ENCODE measurements at places on chromosomes 2 and 18.

DNA sequence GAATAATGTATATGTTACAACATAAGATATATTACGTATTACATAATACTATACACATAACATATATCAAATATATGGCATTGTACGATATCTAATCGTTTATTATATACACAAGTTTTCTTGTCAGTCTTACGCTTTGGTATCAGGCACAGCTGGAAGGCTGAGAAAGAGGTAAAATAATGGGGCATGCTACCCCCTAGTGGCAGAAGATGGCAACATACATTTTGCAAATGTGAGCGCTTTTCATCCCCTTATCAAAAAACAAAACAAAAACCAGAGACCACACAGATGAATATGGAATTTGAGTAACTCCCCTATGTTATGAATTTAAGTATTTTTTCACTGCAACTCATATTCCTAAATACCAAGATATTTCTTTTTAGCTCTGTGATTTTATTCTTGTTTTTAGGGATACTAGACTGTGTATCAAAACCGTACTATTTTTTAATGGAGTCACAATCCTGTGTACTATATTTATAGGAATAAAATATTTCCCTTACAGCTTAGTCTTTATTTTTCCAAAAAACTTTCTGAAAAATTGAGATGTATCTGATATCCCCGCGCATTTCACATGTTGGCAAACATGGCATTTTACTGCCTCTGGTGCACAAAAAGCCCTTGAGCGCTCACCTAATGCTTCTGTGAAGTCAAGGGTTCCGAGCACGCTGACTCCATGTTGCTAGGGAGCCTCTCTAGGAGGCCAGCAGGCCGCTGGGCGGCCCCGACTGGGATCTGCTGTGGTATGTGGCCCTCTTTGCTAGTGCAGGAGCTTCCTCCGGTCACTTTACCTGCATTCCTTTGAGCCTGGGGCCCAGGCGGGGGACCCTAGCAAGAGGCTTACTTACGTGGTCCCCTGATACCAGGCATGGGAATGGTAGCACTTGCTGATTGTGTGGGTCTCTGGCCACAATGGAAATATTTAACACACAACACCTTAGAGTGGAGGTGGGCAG, 62.5 kb downstream of the SLC4A3 start:
- peak; percentile 68 for DNase-seq

DNA sequence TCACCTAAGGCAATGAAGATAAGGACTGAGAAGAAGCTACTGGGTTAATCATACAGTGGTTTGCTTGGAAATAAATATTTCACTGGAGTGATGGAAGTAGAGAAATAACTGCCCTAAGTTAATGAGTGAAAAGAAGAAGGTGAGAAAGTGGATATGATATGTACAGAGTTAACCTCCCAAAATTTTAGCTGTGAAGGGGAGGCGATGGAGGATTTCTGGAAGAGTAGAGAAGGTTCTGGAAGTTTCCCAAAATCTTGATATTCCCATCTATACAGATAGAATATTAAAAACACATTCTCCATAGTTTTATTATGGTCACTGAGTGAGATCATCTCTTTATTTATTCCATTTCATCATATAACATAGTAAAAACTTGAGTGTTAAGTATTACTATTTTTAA, 296.6 kb upstream of the RGPD4 start:
- no peak for DNase-seq

DNA sequence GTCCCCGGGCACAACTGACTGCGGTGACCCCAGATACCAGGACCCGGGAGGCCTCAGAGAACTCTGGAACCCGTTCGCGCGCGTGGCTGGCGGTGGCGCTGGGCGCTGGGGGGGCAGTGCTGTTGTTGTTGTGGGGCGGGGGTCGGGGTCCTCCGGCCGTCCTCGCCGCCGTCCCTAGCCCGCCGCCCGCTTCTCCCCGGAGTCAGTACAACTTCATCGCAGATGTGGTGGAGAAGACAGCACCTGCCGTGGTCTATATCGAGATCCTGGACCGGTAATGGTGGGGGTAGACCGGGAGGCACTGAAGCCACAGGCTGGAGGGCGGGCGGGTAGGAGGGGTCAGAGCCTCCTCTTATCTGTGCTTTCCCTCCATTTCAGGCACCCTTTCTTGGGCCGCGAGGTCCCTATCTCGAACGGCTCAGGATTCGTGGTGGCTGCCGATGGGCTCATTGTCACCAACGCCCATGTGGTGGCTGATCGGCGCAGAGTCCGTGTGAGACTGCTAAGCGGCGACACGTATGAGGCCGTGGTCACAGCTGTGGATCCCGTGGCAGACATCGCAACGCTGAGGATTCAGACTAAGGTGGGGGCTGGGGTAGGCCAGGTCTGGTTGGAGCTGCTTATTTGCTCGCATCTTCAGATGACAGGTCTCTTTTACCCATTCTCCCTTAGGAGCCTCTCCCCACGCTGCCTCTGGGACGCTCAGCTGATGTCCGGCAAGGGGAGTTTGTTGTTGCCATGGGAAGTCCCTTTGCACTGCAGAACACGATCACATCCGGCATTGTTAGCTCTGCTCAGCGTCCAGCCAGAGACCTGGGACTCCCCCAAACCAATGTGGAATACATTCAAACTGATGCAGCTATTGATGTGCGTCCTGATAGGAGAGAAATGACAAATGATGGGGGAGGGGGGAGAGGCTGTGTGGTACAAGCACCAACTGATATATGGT, 780 bp downstream of the HTRA2 start:
- no peak for DNase-seq

GRCh38 chr2:3244486-3244885, 133.1 kb downstream of the EIPR1 start:
- no peak for DNase-seq

DNA sequence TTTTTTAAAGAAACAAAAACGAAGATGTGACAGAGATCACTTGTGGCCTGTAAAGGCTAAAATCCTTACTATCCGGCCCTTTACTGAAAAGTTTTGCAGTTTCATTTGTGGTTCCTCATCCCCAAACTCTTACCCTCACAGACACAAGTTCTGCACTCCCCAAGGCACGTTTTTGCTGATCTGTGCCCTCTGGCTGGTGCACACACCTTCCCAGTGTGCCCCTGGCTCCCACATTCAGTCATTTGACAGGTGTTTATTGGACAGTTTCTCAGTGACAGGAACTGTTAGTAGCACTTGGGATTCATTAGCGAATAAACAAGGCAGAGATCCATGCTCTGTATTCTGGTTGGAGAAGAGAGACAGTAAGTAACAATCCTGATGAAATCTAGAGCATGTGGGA, 22.8 kb downstream of the ZAP70 start:
- DNase-seq, result no peak

GRCh38 chr2:24919506-24920097, 435 bp downstream of the ADCY3 start:
- no peak for DNase-seq

GRCh38 chr18:5542515-5543035, 1.2 kb downstream of the EPB41L3 start:
- DNase-seq, result peak; percentile 63

GRCh38 chr2:31811482-31811881, 199.3 kb downstream of the MEMO1 start:
- DNase-seq, result no peak

DNA sequence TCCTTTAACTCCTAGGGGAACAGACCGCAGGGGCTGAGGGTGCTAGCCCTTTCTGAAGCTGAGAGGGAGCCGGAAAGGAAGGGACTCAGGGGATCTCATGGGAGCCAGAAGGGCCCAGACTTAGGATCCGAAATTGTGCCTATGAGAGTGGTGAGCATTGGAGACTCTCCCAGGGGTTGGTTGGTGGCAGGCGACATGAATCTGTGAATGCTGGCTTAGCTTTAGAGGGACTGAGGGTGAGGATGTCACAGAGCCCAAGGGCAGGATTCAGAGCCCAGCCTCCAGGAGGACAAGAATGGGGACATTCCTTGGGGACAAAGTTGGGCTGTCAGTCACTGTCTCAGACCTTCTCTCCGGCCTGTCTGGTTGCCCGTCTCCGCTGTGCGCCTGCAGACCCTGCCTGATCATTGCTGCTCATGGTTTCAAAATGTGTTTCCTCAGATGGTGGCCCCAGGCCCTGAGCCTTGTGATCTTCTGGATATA, 17.5 kb downstream of the GNLY start:
- DNase-seq, result no peak

DNA sequence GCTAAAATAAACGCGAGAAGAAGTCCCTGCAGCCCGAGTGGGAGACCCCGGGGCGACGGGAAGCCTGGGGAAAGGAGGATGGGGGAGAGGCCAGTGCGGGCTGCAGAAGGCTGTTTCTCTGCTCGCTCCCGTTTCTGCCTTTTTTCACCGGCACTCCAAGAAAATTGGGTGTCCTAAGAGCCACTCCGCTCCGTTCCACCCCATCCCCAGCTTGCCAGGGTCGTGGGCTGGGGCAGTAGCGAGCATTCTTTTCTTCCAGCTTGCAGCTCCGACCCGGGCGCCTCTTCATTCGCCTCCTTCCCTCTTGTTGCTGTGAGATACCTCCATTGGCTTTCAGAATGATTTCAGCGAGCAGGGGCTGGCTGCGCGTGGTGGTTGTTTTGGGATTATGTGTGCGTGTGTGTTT, 1.1 kb downstream of the HOXD3 start:
- peak; percentile 54 for DNase-seq

GRCh38 chr2:149050188-149050587, 11.7 kb downstream of the LYPD6B start:
- peak; percentile 77 for DNase-seq

DNA sequence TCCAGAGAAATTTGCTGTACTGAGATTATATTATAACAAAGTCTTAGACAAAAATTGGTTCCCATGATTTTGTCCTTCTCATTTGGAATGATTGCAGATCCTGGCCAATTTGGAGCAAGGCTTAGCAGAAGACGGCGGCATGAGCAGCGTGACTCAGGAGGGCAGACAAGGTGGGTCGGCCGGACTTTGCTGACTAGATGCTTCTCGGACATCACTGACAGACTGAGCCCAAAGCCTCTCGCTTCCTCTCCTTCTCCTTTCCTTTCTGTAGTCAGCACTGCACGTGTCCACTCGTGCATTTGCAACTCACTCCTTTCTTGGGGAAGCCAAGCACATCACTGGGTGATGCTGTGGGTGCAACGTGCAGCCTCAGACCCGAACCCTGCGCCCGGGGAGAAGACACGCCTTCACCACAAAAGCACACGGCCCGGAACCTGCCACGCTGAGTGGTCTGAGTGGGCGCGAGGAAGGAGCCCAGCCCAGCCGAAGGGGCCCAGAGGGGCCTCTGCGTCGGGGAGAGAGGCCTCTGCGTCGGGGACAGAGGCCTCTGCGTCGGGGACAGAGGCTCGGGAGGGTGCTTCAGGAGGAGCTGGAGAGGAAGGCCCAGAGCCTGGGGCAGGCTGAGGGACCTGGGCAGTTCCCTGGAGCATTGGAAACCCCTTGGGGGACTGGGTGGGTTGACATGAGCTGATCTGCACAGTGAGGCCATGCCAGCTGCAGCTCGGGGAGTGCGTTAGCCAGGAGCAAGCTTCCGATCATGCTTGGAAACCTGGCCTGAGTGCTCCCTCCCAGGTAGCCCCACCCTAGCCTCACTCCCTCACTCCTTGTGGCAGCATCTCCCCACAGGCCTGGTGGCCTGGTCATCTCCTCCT, 61.6 kb downstream of the ADI1 start:
- DNase-seq, result no peak

DNA sequence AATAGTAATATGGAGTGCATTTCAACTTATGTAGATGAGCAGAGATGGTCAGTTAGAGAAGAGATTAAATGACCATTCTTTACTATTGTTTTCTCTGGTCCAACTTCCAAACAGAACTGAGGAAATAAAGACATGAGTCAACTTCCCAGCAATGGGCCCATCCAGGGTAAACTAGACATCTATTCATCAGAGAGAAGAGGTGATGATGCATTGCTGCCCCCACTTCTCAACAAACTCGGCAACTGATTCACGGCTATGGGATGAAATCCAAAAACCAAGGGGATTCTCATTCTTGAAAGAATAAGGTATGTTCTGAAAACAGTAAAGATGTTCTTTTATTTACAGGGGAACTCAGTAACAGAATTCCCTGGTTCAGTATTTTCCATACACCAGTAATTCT, 190.7 kb downstream of the RDH14 start:
- DNase-seq, result peak; percentile 79

DNA sequence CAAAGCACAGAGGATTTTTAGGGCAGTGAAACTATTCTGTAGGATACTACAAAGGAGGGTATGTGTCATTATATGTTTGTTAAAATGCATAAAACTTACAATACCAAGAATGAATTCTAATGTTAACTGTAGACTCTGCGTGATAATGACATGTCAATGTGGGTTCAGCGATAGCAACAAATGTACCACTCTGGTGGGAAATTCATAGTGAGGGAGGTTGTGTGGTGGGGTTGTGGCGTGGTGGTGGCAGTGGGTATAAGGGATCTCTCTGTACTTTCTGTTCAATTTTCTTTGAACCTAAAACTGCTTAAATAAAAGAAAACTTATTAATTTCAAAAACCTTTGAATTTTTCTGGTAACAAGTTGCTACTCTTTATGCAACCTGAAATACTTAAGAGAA, 99.3 kb upstream of the SLC38A11 start:
- DNase-seq, result no peak

- DNase-seq, result peak; percentile 4
Measured at GRCh38 chr18:63505566-63506335, 29.0 kb downstream of the SERPINB5 start.

DNA sequence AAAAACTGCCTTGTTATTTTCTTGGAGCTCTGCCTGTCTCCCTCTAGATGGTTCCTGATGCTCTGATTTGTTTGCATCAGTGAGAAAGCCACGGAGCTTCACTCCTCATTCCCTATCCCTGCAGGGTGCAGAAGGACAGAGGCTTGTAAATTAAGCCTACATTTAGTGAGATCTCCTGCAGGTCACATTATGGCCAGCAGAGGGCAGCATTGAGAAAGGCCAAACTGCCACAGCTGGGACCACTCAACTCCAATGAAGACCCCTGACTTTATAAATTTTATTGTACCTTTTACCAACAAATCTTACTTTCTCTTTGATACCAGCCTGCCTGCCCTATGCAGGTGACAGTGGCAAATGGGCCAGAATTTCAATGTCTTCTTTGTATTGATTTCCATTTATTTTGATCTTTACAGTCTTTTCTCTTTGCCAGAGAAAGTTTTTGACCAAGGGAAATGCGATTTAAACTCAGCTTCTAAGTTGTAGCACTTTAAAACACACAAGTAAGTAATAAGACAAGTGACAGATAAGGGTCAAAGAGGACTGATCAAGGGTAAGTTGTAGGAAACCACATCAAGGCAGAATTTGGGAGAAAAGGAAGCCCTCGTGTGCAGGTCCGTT, 1029.1 kb upstream of the KLHL29 start:
- DNase-seq, result peak; percentile 14

DNA sequence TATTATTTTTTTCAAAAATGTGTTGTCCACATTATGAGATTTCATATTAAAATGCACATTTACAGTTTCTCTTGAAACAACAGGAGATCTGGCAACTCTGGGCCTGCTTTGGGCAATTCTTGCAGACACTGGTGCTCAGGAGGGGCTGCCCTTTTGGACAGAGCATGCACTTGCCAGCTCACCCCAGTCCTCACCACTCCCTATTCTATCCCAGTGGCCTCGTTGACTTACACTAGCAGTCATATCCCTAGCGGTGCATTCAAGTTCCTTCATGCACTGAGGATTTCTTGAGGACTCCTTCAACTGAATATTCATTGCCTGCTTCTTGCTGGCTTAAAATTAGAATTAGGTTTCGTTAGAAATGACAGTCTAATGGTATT, 87.9 kb upstream of the FHL2 start:
- DNase-seq, result no peak

GRCh38 chr2:178796079-178796677, 11.0 kb downstream of the TTN start:
- peak; percentile 26 for DNase-seq
